ENCODE measurements at places on chromosomes 3 and 15. TPM values are rescaled to one million over a fixed set of nuclear protein-coding genes. Genes with fewer than 3 reads are reported as not detected.

The GHRL gene
- total RNA-seq, result not detected

The RBMS3 gene
- total RNA-seq, result 157 TPM

The GP5 gene
- 0.14 TPM for total RNA-seq

The HHATL gene
- total RNA-seq, result not detected

The FOXB1 gene
- total RNA-seq, result not detected

The PLSCR2 gene
- total RNA-seq, result not detected

The NAA80 gene
- total RNA-seq, result 1.7 TPM

The SPINT1 gene
- 0.18 TPM for total RNA-seq

The GOLGA8J gene
- not detected for total RNA-seq

The IL16 gene
- 1.6 TPM for total RNA-seq

The AADAC gene
- total RNA-seq, result 11.3 TPM

The CLSTN2 gene
- total RNA-seq, result 0.14 TPM

The BCHE gene
- 0.28 TPM for total RNA-seq

The KLF13 gene
- total RNA-seq, result 14.5 TPM

The TNFSF10 gene
- 5.4 TPM for total RNA-seq

The PIK3CA gene
- total RNA-seq, result 26.0 TPM

The GALNT15 gene
- total RNA-seq, result 20.2 TPM

The CILP gene
- 0.28 TPM for total RNA-seq

The NEK11 gene
- 4.7 TPM for total RNA-seq

The ETV5 gene
- total RNA-seq, result 18.5 TPM

The UROC1 gene
- not detected for total RNA-seq

The PLA2G4F gene
- total RNA-seq, result not detected

The GOLGA6L6 gene
- not detected for total RNA-seq

The AMT gene
- total RNA-seq, result 0.71 TPM

The MESP2 gene
- total RNA-seq, result 0.57 TPM

The HCN4 gene
- not detected for total RNA-seq

The IMPG2 gene
- 0.14 TPM for total RNA-seq

The USP50 gene
- total RNA-seq, result 0.28 TPM

The HMCES gene
- total RNA-seq, result 16.1 TPM

The TMEM158 gene
- 35.7 TPM for total RNA-seq

The PAQR9 gene
- total RNA-seq, result not detected

The CCDC39 gene
- total RNA-seq, result not detected
